Left forelimb (tissue), 1 donor: ENCODE measurements at places on chromosomes 6 and 20.

DNA sequence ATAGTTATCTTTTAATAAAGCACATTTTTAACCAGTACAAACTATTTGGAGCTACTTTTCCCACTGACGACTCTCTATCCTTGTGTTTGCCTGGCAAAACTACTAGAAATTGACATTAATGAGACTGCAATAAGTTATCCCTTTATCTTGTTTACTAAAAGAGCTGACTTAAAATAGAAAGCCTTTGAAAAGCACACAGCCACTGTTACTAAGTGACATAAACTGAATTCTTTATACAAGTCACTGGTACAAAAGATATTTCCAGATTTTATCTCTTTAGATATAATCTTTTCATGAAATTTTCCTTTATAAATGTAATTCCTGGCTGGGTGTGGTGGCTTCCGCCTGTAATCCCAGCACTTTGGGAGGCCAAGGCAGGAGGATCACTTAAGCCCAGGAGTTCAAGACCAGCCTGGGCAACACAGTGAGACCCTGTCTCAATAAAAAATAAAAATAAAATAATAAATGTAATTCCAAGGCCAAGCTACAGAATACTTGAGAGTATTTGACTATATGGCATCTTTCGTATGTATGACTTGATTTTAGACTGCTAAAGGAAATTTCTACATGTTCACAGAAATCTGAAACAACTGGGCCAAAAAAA lies 9.5 kb downstream of the MBOAT1 start:
- DNase-seq, result no peak

GRCh38 chr6:55888917-55889316 lies 13.5 kb upstream of the BMP5 start:
- no peak for DNase-seq

DNA sequence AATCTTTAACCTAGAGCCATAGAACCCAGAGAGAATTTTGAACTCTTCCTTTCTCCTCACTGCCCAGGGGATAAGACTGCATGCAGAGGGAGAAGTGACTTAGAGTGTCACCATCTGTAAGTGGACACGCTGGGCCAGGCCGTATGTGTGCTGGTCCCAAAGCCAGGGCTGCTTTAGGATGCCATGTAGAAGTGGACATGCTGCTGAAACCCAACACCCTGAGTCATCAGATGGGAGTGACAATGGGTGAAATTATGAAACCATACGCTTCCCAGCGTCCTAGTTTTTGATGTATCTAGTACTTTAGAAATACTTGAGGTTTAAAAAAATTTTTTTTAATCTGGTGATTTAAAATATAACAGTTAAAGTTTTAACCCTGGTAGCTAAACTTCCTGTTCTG lies 191.1 kb downstream of the FNDC1 start:
- no peak for DNase-seq

GRCh38 chr20:33909331-33909921 lies 84.3 kb upstream of the RALY start:
- no peak for DNase-seq

- DNase-seq, result no peak
Observed at GRCh38 chr6:121040831-121041230, 293.4 kb downstream of the TBC1D32 start.

DNA sequence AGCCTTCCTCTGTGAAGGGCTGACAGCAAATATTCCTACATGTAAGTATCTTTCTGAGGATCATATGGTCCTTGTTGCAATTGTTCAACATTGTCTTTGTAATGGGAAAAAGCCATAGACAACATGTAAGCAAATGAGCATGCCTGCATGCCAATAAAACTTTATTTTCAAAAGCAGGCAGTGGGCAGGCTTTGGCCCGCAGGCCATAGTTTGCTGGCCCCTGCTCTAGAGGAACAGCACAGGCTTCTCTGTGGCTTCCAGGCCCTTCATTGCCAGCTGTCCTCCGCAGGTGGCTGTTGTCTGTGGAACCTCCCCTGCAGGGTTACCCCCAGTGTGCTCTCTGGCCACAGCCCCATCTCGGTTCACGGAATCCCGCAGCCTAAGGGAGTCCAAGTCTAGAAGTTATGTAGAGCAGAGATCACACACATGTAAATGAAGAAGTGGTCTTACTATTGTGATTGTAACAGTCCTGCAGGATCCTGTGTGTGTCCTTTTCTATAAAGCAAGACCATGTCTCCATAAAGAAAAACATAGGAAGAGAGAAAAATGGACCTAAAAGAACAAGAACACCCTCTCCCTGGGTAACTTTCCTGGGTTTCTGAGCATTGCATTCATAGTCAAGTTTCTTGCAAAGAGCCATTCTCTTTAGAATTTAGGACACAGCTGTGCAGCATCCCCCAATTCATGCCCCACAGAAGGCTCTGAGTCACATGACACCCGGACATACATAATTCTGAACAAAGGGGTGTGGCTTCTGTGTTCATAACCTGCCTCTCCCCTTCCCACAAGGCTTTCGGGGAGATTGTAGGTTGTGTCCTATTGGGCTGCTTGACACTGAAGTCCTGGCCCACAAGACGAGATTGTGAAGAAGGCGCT lies 10.0 kb downstream of the UNC93A start:
- DNase-seq, result no peak

GRCh38 chr6:163086624-163086920 lies 327.9 kb upstream of the QKI start:
- no peak for DNase-seq

DNA sequence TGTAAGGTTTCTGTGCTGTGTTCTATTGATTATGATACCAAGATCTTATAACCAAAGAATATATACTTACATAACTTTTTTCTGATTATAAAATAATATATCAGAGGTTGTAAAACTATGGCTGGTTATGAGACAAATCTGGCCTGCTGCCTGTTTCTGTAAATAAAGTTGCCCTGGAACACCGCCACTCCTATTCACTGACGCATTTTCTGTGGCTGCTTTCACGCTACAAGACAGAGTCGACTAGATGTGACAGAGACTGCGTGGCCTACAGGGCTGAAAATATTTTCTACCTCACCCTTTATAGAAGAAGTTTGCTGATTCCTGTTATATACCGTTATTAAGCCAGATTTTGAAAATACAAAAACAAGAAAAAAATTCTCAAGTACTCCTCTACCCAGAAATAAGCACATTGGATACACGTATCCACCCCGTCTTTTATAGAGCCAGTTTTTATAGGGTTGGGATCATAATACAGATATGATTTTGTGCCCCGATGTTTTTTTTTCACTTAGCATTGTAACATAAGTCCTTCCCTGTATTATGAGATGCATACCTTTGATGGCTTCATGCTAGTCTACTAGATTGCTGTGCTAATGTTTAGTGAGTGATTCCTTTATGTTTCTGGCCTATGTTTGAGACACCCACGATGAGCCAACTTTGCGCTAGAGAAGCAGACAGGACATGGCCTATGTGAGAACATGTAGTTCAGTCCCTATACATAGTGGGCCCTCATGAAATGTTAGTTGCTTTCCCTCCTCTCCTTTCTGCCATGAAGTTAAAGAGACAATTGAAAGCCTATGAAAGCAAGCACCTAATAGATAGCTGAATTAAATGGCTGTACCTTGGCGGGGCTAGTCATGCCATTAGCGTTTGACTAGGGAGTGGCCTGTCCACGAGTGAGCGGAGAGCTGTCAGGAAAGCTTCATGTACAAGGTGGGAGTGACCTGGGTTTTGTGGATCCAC lies 98.1 kb upstream of the KCNK16 start:
- DNase-seq, result no peak

- peak; percentile 42 for DNase-seq
Observed at GRCh38 chr6:170143401-170144150, 147.3 kb downstream of the DLL1 start.
